ENCODE measurements at places on chromosomes 3 and 15.

DNA sequence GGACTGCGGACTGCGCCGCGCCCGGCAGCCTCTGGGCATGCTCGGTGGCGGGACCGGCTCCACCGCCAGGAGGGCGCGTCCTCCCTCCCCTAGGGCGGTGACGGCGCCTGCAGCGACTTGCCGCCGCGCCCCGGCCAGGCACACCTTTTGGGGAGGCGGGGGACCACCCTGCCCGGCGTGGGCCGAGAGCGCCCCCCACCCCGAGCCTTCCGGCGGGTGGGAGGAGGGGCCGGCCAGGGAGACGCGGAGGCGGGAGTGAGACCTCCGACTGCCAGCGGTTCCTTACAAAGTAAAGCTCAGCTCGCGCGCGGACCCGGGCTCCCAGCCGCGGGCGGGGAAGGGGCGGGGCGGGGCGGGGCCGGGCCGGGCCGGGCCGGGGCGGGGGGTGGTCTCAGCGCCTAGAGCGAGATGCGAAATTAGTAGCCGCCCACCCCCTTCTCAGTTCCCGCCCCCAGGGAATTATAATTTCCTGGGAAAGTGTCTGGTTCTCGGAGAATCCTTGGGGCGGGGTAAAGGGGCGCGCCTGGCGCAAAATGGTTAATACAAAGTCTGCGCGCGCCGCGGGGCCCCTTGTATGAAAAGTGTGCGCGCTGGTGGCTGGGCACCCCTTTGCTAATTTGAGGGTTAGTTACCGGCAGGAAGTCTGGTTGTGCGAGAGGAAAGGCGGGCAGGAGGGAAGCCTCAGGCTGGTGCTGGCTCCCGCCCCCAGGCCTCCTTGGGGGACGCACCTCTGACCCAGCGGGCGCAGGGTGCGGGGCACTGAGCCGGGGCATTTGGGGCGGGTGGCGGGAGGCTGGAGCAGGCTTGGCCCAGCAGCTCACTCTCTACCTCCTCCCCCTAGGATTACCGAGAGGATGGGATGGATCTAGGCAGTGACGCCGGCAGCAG, 224.8 kb upstream of the IL12A start:
- no peak for DNase-seq

GRCh38 chr3:120177707-120178306, 83.6 kb upstream of the GSK3B start:
- DNase-seq: no peak

DNA sequence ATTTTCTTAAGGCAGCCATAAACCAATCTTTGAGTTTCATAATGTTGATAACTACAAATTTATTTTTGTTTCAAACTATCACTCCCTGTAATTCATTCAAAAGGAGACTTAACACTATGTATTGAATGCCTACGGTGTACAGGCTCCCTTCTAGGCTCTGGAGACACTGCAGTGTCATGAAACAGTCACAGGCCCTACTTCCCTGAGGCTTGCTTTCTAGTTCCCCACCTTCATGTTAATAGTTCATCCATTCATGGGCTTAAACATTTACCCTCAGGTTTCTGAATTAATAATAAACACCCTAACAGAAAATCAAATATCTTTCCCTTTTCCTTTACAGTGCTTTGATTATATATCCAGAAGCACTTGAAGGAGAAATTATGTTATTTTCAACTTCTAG, 168.7 kb downstream of the CHL1 start:
- no peak for DNase-seq

- DNase-seq: no peak
These were observed 6.6 kb upstream of the STAC start for GRCh38 chr3:36373666-36374065.

GRCh38 chr3:71695000-71695482, 30.2 kb downstream of the EIF4E3 start:
- no peak for DNase-seq

GRCh38 chr3:49020330-49021212, 1.4 kb upstream of the NDUFAF3 start:
- DNase-seq: peak; percentile 64

GRCh38 chr3:130904491-130904890, 10.6 kb downstream of the ATP2C1 start:
- DNase-seq: no peak

GRCh38 chr3:74491874-74492273, 122.6 kb downstream of the CNTN3 start:
- DNase-seq: no peak

- DNase-seq: no peak
These were observed 286.6 kb upstream of the ADAMTS9 start for GRCh38 chr3:64974401-64974800.

- DNase-seq: no peak
These were observed 47.1 kb downstream of the SLC12A1 start for GRCh38 chr15:48253172-48253571.

GRCh38 chr3:117893638-117894037, 1141.0 kb downstream of the IGSF11 start:
- DNase-seq: no peak

DNA sequence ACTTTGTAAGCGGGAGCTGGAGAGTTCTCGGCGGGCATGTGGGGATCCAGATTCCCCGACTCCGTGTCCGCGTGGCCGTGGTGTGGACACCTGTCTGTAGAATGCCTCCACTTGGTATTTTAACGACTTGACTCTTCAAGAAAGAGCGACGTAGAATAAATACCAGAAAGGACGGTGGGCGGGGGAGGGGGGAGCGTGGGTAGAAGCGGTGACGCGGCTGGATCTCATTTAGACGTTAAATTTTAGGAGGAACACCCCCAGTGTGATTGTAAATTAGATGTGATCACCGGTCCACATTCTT, 620 bp upstream of the PYGO1 start:
- DNase-seq: no peak

DNA sequence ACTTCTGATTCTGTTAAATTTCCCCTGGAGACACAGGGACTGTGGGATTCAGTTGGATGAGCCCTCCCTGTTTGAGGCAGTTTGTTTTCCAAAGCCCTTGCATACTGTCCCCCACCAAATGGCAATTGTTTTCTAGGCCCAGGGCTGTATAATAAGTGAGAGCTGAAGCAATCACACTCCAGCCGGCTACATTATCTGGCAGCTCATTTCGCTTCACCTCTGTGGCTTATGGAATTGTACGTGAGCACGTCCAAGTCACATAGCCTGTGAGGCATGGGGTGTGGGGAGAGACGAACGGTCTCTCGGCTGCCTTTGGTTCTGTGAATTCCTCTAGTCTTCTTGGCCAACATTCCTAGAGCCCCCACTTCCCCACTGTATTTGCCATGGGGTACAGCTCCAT, 10.7 kb downstream of the RBP2 start:
- no peak for DNase-seq

DNA sequence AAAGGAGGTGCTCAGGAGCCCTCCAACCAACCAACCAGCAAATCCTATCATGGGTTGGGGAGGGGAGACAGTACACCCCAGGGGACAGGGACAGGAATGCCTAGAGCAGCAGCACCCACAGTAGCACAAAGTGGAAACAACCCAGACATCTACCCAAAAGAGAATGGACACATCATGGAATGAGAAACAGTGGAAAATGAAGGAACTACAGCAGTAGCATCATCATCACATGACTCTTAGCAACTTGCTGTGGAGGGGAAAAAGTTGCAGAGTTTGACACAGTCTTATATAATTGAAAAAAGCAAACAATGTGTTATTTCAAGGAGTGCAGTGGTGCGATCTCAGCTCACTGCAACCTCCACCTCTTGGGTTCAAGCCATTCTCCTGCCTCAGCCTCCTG, 11.0 kb downstream of the C3orf22 start:
- DNase-seq: no peak

- peak; percentile 67 for DNase-seq
These were observed 25.0 kb downstream of the LSM3 start for GRCh38 chr3:14203521-14204079.

GRCh38 chr15:47780971-47781370, 63.7 kb downstream of the SEMA6D start:
- DNase-seq: no peak

GRCh38 chr3:155102329-155102728, 22.2 kb downstream of the MME start:
- no peak for DNase-seq

GRCh38 chr15:87949575-87950223, 306.8 kb downstream of the NTRK3 start:
- DNase-seq: no peak

GRCh38 chr3:71581457-71582035, 2.0 kb downstream of the FOXP1 start:
- DNase-seq: peak; percentile 67

- peak; percentile 77 for DNase-seq
These were observed 11.9 kb downstream of the DNAJA4 start for GRCh38 chr15:78276064-78276943.

DNA sequence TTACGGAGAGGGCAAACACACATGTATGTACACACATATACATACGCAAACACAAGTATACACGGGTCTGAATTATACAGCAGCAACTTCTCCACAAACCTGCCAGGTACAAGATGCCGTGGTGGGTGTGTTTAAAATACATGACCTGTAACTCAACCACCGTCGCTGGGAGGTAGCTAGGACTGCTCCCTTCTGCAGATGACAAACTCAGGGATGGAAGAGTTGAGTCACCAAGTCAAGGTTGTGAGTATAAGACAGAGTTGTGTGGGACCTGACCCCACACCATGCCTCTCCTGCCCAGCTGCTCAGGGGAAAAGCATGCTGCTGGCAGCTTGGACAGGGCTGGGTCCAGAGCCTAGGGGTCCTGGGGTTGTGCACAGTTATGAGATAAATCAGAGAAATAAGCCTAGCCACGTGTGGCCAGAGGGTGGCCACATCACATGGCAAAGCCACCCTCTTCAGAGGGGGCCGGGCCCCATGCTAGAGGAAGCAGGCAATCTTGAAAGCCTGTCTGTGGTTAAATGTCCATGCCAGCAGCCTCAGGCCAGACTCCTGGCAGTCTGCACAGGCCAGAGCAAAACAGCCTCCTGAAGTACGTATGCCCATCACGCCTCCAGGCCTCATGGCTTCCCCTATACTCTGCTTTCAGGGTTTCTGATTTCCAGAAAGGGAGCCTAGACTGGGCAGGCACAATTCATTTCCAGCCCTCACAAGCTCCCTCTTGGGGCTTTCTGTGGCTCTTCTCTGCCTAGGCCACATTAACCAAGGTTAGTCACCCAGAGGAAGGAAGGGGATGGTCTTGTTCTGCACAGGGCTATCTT, 107.7 kb upstream of the RPL32 start:
- DNase-seq: no peak

- no peak for DNase-seq
These were observed 34.1 kb upstream of the NR2C2 start for GRCh38 chr3:14913071-14913925.

DNA sequence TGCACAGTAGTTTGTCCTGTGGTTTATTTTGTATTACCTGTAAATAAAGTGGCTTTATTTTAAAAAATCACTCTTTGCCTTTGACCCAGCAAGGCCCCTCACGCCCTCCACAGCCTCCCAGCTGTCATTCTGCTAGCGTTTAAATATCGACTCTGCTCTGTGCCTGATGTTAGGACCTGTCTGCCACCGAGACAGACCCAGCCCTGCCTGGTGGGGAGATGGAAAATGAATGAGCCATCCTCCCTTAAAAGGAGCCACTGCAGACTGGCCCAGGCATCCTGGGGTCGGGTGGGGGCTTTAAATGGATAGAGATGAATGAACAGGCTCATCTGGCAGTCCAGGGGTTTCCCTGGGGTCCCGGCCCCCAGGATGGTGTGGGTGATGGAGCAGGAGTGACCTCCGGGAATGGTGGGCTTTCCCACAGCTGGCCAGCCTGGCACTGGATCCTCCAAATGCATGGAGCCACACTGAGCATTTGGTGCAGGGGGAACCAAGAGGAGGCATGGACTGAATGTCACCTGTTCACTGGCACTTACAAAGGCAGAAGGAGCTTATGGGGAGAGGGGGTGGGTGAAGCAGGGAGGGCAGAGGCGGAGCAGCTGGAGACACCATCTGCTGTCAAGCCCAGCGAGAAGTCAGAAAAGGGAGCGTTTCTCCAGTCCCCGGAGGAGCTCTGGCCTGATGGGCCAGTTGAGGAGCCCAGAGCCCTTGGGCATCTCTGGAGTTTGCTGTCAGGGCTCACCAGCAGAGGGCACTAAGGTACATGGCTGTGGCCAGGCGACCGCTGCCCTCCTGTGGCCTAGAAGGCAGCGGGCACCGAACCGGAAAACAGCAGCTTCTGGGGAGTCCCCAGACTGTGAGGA, 11.9 kb downstream of the GRM2 start:
- peak; percentile 19 for DNase-seq

DNA sequence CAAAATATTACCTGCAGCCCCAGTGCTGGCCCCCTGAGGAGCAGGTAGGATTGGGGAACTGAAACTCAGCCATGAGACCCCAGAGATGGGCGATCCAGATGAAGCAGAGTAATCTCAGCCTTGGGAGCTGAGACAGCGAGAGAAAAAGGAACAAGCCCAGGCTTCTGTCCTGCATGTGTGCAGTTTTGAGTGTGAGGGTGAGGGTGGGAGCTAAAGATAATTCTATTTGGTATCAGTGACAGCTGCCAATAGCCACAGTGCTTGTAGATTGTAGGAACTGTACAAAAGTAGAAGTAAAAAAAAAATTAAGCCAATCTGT, 5.9 kb downstream of the ATP8B4 start:
- no peak for DNase-seq

- peak; percentile 66 for DNase-seq
These were observed 9.4 kb upstream of the MESP1 start for GRCh38 chr15:89760303-89761008.

GRCh38 chr15:49370782-49371181, 52.3 kb upstream of the FGF7 start:
- DNase-seq: peak; percentile 16

DNA sequence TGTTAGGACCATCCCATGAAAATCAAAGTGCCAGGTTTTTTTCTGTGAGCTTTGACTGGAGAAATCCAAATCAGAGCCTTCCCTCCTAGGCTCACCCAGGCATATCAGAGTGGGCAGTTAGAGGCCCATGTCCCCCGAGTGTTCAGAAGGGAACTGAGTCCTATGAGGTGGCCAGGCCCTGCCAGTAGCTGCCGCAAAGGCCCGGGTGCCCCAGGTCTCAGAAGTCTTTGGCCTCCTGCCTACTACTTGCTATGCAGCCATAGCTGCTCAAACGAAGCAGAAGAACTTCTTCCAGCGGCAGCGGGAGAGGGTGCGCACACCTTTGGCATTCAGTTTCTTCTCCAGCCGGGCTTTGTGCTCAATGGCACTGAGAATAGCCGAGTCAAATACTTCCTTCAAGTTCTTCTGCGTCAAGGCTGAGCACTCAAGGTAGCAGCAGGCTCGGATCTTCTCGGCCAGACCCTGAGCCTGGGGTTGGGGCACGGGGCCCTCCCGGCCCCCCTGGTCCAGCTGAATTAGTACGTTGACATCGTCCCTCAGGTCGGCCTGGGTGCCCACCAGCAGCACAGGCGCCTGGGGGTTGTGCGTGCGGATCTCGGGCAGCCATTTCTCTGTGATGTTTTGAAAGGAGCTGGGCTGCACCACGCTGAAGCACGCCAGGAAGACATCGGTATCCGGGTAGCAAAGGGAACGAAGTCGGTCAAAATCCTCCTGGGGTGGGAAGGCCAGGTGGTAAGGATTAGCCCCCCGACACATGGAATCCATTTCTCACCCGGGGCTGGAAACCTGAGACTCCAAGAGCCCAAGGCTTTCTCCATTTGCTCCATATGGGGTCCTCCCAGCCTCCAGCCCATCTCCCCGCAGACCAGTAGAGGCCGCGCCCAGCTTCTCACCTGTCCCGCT, 992 bp downstream of the RHOV start:
- no peak for DNase-seq

All from hematopoietic multipotent progenitor cell treated with erythropoietin and hydrocortisone succinate and interleukin-3 and kit ligand, for 17 days (in vitro differentiated cells).